SJSA1 (cell line): ENCODE measurements at places on chromosomes 16 and 17.
A peak's percentile ranks its signal among the peaks of the same experiment; 100 is the strongest.

DNA sequence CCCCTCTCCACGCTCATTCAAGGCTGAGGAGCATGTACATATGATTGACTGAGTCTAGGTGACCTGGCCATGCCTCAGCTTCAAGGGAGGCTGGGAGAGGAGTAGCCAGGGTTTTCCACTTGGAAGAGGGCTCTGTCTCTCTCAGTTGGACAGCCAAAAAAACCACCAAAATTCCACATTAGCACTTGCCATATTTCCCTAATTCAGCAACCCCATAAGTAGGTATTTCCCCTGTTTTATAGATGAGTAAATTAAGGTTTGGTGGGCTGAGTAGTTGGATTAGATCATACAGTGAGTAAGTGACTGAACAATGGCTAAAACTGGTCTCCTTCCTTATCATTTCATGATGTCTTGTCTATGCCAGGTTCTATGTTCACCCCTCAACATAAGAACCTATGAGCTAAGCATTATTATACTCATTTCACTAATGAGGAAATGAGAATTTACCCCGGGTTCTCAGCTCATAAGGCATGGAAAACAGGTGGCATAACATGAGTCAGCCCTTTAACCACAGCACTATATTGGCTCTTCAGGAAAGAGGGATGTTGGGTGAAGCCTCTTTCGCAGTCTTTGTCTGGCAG is 68.0 kb upstream of the GAS7 start:
- no peak for DNase-seq

DNA sequence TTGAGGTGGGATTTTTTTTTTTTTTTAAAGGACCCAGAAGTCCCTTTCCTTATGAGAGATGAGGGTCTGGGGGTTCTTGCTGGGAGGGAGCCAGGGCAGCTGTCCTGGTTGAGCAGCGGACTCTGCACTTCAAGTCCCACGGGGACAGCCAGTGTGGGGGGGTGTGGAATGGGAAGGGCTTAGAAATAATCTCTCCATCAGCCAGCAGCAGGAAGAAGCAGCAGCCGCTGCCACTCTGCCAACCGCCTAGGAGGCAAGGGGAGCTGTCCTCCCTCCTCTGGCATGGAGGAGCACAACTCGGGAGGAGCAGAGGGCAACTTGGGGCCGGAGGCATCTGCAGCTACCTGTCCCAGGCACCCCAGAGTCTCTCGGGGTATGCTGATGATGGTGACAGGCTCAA is at the start of gene KCNG4:
TSS of gene KCNG4 (minus strand) at position 104 of the 400 bp plus-strand sequence. CDS start 2,527 bp downstream, outside the sequence.
- DNase-seq, result no peak

GRCh38 chr17:44086364-44087311 is 16.1 kb downstream of the G6PC3 start:
- peak; percentile 85 for DNase-seq

DNA sequence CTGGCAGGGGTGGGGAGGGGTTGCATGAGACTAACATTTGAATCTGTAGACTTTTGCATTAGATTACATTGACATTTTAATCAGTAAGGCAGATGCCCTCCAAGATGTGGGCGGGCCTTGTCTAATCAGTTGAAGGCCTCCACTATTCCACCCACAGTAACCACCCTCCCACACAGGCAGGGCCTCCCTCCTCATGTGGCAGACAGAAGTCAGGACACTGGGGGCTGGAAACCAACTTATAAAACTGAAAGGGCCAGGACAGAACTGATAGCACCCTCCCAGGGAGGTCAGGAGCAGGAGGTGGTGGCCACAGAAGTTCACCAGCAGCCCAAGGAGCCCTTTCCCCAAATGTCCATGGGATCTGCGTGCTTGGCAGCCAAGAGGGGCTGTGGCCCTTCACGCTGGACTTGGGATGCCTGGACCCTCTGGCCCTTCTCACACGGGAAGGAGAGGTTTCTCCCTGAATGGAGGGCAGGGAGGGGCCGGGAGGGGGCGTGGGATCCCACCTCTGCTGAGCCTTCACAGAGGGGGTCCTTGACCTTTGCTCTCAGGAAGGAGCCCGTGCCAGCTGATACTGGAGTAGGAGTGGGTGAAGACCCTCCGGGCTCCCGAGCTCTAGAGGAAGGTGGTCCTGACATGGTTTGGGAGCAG is 4.6 kb downstream of the PYCR1 start:
- no peak for DNase-seq

DNA sequence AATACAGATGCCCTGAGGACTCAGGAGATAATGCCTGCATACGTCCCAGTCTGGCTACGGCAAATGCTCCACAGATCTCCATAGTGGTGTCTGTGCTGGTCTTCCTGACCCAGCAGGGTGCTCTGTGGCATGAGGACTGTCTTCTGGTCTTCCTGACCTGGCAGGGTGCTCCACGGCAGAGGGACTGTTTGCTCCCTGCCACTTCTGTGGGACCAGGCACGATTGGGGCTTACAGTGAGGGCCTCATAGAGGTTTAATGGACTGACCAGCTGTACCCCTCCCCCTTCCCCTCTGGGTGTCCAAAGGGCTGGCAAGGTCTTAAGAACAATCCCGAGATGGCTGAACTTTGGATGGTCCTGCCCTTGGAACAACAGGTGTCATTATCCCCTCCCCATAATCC is 123.1 kb downstream of the C16orf78 start:
- no peak for DNase-seq

DNA sequence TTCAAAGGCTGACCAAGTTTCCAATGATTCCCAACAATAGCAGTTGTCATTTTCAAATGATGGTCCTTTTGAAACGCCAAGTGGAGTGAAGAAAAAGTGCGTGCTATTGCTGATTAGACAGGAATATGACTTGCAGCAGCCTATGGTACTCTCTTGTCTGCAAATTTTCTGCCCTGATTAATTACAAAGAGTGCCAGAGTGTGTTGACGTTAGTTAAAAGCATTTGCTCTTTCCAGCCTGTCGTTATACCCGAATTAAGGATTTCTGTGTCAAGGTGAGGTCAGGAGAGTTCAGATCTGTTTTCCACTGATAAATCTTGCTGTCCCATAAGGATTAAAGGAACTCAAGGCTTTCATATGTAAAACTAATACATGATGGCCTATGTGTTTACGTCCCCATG is 75.0 kb upstream of the ADAMTS18 start:
- no peak for DNase-seq

DNA sequence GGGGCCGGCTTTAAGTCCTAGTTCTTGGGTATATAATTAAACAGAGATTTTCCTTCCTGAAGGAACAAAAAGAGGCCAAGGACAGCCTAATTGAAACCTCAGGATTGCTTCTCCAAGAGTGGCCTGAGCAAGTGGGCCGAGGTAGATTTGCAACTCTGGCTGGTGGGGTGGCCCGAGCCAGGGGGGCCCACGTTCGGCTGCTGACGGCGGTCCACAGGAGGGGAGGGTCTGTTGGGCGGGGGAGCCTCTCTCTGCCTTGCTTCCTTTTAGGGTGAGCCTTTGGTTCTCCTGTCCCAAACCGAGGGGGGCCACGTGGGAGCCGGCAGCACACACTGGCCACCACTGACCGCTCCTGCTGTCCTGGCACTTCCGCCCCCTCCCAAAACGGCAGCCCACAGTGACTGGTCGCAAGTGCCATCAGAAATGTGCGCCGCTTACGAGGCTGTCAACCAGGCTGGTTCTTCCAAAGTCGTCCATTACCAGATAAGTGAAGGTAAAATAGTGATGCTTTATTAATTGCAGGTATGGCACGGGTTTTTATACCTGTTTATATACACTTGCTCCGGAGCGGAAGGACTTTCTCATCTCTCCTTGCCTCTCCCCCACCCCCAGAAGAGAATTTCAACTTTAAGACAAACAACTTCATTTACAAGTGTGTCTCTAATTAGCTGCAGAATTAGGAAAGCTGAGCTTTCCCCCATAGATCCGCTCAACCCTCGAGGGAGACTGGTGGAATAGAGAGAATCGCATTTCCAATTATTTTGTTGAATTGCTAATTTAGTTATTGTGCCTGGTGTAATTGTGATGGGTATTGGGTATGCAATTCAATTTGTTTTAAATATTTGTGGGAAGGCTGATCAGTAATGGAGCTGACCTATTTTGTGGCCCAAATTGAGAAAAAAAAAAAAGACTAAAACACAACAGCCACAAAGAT is 117.8 kb downstream of the AATF start:
- no peak for DNase-seq

GRCh38 chr17:11026903-11027302 is 189.0 kb upstream of the PIRT start:
- no peak for DNase-seq

- no peak for DNase-seq
These were observed at the start of gene WSCD1 for GRCh38 chr17:6069539-6070429. Gene WSCD1 (plus strand): TSS chr17:6070379. CDS start chr17:6080659, 10,280 bp downstream.

- DNase-seq, result no peak
These were observed 103.6 kb upstream of the C16orf82 start for GRCh38 chr16:26963109-26963508.

DNA sequence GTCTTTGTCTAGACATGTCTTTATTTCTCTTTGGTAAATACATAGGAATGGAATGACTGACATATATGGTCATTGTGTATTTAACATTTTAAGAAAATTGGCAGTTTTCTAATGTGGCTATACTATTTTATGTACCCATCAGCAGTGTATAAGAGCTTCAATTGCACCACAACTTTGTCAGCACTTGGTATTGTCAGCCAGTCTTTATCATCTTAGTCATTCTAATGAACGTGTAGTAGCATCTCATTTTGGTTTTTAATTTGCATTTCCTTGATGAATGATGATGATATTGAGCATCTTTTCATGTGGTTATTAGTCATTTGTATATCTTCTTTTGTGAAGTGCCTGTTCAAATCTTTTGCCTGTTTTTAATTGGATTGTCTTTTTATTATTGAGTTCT is 239.3 kb downstream of the CEP112 start:
- no peak for DNase-seq

- peak; percentile 81 for DNase-seq
These were observed 41.5 kb downstream of the CD300LF start for GRCh38 chr17:74671031-74671771.

DNA sequence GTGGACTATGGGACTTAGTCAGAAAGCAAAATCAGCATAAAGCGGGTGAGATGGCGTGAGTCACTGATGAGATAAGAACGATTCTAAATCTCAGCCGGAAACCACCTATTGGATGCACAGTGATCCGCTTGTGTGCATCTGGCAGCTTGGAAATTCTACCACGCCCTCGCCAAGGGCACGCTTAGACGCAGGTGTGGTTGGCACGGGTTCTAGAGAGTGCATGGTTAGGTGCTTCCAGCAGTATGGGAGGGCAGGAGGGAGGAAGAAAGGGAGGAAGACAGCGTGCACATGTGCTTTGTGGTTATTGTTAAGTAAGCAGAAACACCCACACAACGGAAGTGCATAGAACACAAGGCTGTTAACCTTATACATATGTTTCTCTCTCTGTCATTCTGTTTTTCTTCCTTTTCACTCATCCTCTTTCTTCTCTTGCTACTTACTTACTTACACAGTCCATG is 374.0 kb upstream of the ASIC2 start:
- no peak for DNase-seq

DNA sequence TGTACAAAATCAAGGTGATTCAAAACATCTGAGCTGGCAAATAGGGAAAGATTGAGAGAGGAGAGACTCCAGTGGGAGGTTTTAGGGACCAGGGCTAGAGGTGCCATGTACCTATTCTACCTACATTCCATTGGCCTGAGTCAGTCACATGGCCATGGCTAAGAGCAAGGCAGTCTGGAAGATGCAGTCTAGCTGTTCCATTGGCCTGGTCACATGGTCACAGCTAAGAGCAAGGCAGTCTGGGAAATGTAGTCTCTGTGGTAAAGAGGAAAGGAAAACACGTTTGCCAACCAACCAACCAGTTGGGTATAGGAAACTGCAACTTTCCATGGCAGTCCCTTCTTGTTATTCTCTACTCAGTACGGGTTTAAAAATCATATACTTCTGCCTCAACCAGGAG is 369.1 kb downstream of the XYLT1 start:
- DNase-seq, result no peak

DNA sequence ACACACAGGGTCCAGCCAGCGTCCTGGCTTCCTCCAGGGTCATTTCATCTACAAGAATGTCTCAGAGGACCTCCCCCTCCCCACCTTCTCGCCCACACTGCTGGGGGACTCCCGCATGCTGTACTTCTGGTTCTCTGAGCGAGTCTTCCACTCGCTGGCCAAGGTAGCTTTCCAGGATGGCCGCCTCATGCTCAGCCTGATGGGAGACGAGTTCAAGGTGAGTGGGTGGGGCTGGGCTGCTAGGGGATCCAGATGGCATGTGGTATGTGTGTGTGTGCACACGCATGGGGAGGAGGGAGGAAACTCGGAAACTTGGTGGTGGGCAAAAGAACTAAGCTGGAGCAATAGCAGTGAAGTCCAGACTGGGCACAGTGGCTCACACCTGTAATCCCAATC is 11.5 kb downstream of the CETP start:
- DNase-seq, result no peak

DNA sequence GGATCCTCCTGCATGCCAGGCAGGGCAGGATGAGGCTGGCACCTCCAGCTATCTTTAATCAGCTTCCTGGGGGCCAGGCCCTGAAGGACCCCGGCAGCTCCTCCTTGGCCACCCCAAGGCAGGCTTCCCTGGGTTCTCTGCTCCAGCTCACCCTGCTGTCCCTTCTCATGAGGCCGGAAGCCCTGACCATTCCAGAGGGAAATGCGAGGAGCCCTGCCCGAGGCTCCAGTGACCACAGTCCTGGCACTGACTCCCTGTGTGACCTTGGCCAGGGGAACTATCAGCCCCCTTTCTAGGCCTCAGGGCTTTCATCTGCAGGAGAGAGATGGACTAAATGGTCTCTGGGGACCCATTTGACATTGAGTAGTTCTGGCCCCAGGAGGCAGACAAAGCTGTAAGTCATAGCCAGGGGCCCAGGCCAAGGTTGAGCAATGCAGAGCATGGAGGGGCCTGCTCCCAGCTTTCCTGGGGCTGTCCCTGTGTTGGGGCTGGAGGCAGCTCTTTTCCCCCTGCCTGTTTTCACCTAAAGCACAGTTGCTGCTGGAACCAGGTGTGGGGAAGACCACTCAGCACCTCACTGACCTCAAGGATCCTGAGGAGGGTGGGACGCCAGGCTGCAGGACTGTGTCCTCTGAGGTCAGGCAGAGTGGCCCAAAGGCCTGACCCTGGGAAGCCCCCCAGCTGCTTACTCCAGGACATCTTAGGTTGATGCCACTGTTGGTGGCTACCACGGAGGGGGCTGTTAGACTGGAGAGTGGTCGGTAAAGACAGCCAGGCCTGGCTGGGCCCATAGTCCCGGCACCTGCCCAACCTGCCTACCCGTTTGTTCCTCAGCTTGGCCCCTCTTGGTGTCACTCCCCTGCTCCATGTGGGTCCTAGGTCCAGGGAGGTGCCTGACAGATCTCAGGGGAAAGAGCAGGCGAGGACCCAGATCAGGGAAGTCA is 8.1 kb downstream of the KCNH6 start:
- DNase-seq, result no peak

GRCh38 chr17:63290351-63290750 is 155.8 kb downstream of the CYB561 start:
- no peak for DNase-seq

GRCh38 chr16:87824991-87825841 is 44.1 kb downstream of the SLC7A5 start:
- DNase-seq, result peak; percentile 18

- no peak for DNase-seq
These were observed 107.1 kb downstream of the RAP1GAP2 start for GRCh38 chr17:2903193-2903974.

- no peak for DNase-seq
These were observed 53.7 kb upstream of the TMEM132E start for GRCh38 chr17:34525651-34526050.
